A172 (cell line): ENCODE measurements at places on chromosomes 1 and 21.

DNA sequence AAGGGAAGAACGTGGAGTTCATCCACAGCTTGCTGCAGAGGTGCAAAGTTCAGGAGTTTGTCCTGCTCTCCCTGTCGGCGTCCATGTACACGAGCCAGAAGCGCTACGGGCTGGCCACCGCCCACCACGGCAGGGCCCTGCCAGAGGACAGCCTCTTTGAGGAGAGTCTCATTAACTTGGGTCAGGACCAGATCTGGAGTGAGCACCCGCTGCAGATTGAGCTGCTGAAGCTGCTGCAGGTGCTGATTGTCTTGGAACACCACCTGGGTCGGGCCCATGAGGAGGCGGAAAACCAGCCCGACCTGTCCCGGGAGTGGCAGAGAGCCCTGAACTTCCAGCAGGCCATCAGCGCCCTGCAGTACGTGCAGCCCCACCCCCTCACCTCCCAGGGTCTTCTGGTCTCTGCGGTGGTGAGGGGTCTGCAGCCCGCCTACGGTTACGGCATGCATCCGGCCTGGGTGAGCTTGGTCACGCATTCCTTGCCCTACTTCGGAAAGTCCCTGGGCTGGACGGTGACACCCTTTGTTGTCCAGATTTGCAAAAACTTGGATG is 73.8 kb upstream of the MORC3 start:
- DNase-seq = peak; percentile 36

DNA sequence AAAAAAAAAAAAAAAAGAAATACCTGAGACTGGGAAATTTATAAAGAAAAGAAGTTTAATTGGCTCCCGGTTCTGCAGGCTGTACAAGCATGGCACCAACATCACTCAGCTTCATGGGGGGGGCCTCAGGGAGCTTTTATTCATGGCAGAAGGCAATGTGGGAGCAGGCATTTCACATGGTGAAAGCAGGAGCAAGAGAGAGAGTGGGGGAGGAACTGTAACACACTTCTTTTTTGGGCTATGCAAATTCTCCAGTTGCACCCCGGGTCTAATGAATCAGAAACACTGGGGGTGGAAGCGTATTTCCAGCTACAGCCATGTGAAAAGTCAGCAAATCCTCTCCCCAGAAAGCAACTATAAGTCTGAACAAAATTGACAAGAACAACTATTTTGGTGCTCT is 11.8 kb upstream of the SOD1 start:
- no peak for DNase-seq

DNA sequence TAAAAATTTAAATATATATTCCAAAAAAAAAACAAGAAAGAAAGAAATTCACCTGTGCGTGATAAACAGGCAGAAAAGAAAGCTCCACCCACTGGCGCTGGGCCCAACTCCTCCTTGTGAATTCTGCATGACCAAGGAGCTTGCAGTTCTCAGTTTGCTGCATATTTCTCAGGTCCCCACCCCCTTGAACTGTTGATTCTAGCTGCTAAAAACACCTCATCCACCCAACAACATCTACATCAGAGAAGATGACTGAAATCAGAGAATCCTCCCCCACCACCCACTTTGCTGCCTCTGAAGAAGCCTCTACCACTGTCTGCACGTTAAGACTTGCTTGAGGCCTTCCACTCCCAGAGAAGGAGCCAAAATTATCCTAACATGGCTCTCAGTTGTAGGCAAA is 104.8 kb downstream of the RGS2 start:
- DNase-seq = no peak

DNA sequence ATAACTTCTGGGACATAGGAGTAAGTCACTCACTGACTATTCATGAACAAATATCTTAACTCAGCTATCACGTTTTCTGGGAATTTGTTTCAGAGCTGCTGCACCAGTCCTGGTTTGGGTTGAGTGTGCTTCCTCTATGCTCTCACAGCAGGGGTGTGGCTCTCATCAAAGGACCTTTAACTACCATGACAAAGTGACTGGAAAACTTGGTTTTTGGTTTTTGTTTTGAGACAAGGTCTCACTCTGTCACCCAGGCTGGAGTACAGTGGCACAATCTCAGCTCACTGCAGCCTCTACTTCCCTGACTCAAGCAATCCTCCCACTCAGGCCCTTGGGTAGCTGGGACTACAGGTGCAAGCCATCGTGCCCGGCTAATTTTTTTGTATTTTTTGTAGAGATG is 4.1 kb downstream of the ILDR2 start:
- no peak for DNase-seq

GRCh38 chr1:84347271-84347931 is 45.9 kb downstream of the SAMD13 start:
- no peak for DNase-seq

- no peak for DNase-seq
Measured at GRCh38 chr1:8016210-8016894, 9.8 kb downstream of the ERRFI1 start.

GRCh38 chr21:28332796-28333195 is 659.9 kb downstream of the LTN1 start:
- no peak for DNase-seq

GRCh38 chr1:193951984-193952383 is 765.6 kb upstream of the B3GALT2 start:
- no peak for DNase-seq

DNA sequence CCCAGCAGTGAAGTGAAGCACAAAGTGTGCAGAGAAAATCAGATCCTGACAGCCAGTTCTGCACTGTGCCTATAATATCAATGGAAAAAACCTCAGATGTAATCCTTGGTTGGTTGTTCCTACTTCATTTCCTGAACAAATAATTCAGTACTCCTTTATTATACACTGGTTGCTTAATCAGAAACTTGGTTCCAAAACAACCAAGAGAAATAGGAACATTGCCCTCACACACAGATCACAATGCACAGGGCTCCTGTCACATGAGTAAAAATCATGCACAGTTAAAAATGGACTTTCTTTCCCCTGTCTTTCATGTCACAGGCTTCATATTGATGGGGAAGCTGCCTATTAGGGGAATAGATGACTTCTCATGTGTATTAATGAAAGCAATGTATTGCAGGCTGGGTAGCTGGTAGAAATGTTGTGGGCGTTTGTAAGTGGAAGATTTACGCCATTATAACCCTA is 9.7 kb downstream of the DNASE2B start:
- no peak for DNase-seq

GRCh38 chr1:227768640-227769039 is 33.4 kb downstream of the SNAP47 start:
- no peak for DNase-seq

GRCh38 chr1:117760069-117760468 is 154.2 kb downstream of the TENT5C start:
- no peak for DNase-seq

- no peak for DNase-seq
Measured at GRCh38 chr1:6185635-6186382, 5.7 kb upstream of the CHD5 start.

- no peak for DNase-seq
Measured at GRCh38 chr1:104294259-104294658, 544.6 kb downstream of the AMY1C start.

GRCh38 chr1:236253918-236254637 is 27.7 kb downstream of the ERO1B start:
- no peak for DNase-seq

DNA sequence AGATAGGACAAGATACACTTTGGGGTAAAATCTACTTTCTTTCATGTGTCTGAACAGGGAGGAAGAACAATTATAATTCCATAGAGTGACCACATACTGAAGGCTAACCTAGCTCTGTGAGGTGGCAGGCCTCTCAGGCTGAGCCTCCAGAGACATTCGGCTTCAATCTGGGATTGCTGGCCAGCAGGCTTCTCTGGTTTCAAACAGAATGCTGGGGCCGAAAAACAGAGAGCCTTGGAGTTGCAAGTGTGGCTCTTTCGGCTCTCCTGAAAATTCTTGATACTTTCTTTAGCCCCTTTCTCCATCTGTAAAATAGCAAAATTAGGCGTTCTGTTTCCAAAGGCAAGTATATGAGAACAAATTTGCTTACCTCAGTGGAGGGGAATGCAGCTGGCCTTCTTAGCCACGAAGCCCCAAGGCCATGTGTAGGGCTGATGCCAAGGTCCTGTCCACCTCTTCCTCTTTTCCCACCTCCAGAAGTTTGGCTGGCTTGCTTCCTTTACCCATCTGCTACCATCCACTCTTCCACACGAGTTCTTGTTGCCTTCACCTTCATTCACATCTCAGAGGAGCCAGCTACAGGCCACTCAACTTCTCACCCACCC is 30.0 kb upstream of the UBE2U start:
- DNase-seq = no peak

DNA sequence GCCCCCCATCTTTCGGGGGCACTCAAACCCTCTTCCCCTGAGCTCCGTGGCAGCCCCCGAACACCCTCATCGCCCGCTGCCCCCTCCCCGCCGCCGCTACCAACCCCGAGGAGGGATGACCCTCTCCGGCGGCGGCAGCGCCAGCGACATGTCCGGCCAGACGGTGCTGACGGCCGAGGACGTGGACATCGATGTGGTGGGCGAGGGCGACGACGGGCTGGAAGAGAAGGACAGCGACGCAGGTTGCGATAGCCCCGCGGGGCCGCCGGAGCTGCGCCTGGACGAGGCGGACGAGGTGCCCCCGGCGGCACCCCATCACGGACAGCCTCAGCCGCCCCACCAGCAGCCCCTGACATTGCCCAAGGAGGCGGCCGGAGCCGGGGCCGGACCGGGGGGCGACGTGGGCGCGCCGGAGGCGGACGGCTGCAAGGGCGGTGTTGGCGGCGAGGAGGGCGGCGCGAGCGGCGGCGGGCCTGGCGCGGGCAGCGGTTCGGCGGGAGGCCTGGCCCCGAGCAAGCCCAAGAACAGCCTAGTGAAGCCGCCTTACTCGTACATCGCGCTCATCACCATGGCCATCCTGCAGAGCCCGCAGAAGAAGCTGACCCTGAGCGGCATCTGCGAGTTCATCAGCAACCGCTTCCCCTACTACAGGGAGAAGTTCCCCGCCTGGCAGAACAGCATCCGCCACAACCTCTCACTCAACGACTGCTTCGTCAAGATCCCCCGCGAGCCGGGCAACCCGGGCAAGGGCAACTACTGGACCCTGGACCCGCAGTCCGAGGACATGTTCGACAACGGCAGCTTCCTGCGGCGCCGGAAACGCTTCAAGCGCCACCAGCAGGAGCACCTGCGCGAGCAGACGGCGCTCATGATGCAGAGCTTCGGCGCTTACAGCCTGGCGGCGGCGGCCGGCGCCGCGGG is 837 bp downstream of the FOXD3 start:
- DNase-seq = no peak

DNA sequence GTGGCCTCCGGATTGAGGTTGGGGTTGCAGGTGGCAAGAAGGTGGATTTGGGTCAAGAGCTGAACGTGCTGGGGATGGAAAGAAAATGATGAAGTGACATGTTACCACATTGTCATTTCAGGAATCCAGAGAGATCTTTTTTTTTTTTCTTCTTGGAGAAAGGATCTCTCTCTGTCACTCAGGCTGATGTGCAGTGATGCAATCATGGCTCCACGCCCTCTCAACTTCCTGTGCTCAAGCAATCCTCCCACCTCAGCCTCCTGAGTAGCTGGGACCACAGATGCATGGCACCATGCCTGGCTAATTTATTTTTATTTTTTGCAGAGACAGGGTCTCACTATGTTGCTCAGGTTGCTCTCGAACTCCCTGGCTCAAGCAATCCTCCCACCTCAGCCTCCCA is 80.6 kb downstream of the GON4L start:
- DNase-seq = peak; percentile 52

- DNase-seq = no peak
Measured at GRCh38 chr1:13462682-13463081, 51.1 kb downstream of the LRRC38 start.

DNA sequence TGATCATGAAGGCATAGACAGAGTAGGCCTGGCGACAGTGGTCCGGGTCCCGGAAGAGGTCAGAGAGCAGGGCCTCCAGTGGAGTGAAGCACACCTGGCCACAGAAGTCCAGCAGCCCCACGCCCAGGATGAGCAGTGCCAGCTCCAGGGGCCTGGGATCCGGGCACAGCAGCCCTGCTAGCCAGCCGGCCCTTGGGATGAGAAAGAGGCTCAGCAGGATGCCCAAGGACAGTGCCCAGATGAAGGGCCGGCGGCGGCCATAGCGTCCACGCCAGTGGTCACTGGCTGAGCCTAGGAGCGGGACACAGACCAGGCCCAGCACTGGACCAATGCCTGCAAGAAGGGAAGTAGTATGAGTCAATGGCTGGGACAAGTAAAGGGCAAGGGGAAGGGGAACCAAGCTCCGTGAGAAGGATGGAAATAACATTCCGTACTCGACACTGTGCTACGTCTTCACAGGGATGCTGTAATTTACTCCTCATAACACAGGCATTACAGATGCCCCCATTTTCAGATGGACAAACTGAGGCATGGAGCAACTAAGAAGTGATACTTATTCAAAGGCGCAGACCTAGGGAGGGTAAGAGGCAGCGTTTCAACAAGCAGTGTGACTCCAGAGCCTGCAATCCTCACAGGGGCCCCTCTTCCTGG is 16.9 kb downstream of the SLC45A3 start:
- no peak for DNase-seq

DNA sequence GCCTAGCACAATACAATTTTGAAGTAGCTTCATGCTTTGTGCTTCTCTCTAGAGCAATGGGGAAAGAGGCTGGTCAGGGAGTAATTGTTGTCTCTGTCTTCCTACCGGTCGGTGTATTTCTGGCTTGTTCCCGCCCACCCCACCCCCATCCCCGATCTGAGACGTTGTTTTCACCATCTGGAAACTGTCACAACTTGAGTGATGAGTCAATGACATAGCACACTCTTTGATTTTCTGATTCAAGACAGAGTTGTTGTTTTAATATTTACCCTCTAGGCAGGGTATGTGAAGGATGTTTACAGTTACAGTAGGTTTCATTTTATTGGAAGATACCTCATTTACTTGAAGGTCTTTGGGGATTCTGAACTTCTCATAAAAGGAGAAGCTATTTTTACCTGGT is 7.0 kb downstream of the IL12RB2 start:
- DNase-seq = no peak

DNA sequence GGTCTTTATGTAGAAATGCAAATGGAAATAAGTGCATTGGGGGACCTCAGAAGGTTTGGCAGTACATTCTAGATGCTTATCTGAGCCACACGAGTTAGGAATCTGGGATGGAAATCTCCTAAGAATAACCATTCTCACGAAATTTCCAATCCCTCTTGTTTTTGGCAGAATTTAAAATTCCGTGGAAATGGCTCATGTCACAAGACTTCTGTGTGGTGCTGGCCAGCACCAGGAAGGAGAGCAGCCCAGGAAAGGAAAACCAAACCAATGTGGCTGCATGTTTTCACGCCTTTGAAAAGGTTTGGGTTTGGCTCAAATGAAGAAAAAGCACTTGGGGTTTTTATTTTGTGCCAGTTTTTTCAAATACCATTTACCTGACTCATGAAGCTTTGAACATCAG is 80.1 kb upstream of the KCNK2 start:
- peak; percentile 25 for DNase-seq

- no peak for DNase-seq
Measured at GRCh38 chr1:116488071-116488470, 82.8 kb downstream of the CD58 start.

DNA sequence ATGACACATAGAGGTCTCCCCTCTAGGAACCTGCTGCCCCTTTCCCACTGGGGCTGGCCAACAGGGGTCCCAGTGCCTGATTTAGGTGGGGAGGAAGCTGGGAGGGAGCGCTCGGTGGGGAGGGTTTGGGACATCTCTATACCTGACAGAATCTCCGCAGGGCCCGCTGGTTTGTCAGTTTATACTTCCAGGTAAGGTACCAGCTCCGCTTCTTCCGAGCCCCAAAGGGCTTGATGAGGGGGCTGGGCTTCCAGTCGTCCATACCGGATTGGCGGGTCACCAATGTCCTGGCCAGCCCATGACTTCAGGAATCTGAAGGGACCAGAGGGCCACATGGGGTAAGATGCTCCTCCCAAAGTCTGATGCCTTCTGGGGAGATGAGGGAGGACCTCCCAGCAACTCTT is 672 bp downstream of the POMGNT1 start:
- no peak for DNase-seq

GRCh38 chr1:25184001-25184762 is 48.1 kb downstream of the SYF2 start:
- DNase-seq = no peak
